ENCODE measurements at places on chromosomes 1 and 21.

DNA sequence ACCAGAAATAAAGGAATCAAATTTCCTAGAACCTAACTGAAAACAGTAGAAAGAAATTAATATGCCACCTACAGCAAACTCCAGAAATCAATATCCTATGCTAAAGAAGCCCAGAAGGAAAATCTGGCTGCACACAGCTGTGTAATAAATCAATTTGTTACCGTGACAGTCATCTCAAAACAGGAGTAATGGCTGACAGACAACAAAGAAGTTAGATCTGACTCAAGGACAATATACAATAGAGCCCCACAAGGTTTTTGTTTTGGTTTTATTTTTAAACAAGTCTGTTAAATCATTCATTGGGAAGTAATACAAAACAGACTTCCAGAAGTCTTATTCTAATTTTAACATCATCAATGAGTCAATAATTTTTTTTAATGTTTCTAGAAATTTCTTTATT, 168.4 kb downstream of the RERE start:
- DNase-seq = no peak

- no peak for DNase-seq
These were observed 52.8 kb downstream of the CAPN2 start for GRCh38 chr1:223765036-223765718.

DNA sequence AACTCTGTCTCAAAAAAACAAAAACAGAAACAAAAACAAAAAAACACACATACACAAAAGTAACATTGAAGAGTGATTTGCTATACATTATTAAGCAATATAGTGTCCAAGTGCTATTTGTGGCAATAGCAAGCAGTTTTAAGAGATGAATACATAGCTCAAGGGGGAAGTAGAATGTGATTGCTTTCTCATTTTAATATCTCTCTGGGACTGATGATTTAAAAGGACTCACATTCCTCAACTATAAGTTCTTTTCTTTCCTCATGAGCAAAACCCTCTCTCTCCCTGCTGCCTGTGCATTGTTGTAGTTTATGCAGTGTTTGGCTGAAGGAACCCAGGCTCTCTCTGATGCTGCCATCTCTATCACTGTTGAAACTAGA, 47.0 kb upstream of the CSF1 start:
- no peak for DNase-seq

DNA sequence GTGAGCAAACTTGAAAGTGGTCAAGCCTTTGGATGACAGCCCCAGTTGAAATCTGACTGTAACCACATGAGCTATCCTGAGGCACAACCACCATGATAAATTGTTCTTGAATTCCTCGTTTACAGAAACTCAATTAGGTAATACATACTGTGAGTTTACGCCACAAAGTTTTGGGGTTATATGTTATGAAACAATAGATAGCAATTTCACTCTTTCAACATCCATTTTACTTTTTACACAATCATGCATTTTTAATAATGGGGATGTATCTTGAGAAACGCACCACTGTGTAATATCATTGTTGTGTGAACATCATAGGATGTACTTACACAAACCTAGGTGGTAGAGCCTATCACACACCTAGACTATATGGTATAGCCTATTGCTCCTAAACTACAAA, 35.4 kb downstream of the OR2C3 start:
- DNase-seq = no peak

GRCh38 chr1:240190881-240191401, 99.3 kb downstream of the FMN2 start:
- no peak for DNase-seq

All from stimulated activated CD8-positive, alpha-beta memory T cell treated with anti-CD3 and anti-CD28 coated beads, Interleukin-7, amount 100 ng/mL, for 1 hour (primary cell).